ENCODE measurements at places on chromosomes 13 and 19.

- no peak for DNase-seq
Observed at GRCh38 chr13:31352467-31352866, 152.7 kb downstream of the B3GLCT start.

DNA sequence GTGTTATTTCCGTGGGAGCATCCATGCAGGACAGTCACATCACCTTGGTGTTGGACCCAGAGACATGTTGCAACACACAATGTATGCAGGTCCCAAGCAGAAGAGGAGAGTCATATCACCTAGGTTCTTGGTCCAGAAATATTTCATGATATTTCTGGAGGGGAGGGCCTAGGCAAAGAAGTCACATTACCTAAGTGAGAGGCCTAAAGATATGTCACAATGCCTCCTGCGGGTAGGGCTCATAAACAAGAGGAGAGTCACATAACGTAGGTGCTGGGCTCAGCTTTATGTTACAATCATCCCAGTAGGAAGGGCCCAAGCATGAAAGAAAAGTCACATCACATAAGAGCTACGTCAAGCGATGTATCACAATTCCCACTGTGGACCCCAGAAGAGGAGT lies 10.8 kb upstream of the ZNF724 start:
- DNase-seq, result no peak

DNA sequence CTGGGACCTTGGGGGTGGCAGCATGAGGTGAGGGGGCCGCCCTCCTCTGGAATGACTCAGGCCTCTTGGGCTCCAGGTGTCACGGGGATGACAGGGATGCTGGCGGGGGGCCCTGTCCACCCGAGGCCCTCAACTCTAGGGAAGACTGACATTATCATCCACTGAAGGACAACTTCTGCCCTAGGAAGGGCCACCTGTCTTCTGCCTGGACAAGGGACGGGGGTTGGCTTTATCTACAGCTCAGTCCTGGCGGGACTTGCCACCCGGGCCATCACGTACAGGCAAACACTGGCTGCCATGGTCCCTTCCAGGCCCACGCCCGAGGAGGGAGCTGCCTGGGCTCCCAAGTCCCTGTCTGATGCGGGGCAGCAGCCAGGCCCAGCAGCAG lies 130.7 kb downstream of the STK24 start:
- no peak for DNase-seq

DNA sequence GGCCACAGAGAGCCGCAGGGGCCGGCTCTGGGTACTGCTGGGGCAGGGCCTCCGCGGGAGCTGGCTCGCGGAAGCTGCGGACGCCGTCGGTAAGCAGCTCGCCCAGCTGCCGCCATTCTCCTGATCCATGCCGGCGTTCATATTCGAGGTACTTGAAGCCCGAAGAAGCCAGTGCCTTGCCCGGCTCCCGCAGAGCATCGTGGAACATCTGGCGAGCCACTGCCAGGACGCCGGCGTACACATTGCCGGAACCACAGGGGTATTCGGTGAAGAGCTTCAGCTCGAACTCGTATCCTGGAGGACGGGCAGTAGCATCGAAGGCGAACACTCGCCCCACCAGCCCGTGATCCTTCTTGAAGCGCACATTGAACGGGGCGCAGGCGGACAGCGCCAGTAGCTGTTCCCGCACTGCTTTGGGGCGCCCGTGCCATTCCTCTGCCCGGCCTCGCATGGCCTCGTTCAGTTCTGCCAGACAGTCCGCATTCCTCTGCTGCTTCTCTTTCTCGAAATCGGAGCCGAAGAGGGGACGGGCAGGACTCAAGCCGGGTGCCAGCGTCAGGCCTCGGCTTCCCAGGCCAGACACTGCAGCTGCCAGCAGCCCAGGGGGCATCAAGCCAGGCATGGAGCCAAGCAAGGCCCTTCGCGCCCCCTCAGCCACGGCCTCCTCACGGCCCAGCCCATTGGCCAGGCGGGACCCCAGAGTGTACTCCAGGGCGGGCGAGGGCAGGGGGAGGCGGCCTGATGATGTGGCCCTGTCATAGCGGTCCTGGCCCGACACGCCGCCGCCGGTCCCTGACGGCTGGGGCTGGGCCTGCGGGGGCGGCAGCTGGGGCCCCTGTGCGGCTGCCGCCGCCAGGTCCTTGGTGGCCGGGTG lies 1.0 kb downstream of the IRF2BP1 start:
- no peak for DNase-seq

- no peak for DNase-seq
Observed at GRCh38 chr19:41889896-41890295, 6.9 kb downstream of the ARHGEF1 start.

- DNase-seq, result no peak
Observed at GRCh38 chr13:23988546-23989122, 91.3 kb upstream of the C1QTNF9B start.

DNA sequence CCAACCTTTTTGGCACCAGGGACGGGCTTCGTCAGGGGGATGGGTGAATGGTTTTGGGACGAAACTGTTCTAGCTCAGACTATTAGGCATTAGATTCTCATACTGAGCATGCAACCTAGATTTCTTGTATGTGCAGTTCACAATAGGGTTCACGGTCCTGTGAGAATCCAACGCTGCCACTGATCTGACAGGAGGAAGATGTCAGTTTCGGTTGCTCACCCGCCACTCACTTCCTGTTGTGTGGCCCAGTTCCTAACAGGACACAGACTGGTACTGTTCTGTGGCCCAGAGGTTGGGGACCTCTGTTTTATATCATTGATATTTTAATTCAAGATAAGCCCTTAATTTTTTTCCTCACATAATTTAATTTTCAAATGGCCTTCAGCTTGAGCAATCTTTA lies 26.7 kb upstream of the TDRD3 start:
- DNase-seq, result no peak

- DNase-seq, result no peak
Observed at GRCh38 chr19:8366961-8367326, 3.0 kb downstream of the ANGPTL4 start.

DNA sequence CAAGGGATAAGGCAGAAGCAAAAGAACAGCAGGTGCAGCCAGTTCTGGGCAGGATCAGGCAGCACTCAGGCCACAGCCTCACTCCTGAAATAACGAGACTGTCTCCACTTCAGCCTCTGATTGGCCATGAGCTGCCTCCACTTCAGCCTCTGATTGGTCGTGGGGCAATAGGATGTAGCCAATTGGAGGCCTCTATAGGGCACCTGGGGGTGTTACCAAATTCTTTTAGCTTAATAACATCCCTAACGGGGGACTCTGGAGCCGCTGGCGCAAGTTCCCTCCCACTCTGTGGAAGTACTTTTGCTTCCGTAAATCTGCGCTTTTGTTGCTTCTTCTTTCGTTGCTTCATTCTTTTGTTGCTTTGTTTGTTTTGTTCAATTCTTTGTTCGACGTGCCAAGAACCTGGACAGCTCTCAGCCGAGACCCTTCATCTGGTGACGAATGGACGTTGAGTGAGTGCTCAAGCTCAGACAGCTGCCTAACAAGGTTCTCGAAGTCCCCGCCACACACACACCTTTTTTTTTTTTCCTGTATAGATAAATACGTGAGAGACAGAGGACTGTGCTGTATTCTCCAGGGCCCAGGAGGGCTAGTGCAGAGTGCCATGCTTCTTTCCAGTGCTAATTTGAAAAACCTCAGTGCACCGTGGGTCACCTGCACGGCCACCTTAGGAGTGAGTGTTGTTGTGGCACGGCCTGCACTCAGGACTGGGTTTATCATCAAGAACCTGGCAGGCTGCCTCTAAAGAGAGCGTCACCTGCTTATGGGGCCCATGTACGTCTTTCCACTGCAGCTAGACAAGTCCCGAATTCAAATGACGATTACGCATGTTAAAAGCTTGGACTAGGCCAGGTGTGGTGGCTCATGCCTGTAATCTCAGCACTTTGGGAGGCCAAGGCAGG lies 32.0 kb upstream of the TUBGCP3 start:
- peak; percentile 56 for DNase-seq

DNA sequence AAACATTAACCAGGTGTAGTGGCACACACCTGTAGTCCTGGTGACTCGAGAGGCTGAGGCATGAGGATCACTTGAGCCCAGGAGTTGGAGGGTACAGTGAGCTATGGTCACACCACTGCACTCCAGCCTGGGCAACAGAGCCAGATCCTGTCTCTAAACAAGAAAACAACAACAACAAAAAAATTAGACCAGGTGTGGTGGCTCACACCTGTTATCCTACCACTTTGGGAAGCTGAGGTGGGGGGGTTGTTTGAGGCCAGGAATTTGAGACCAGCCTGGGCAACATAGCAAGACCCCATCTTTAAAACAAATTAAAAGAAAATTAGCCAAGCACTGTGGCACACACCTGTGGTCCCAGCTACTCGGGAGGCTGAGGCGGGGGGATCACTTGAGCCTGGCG lies 20.8 kb upstream of the PTPRS start:
- DNase-seq, result no peak

DNA sequence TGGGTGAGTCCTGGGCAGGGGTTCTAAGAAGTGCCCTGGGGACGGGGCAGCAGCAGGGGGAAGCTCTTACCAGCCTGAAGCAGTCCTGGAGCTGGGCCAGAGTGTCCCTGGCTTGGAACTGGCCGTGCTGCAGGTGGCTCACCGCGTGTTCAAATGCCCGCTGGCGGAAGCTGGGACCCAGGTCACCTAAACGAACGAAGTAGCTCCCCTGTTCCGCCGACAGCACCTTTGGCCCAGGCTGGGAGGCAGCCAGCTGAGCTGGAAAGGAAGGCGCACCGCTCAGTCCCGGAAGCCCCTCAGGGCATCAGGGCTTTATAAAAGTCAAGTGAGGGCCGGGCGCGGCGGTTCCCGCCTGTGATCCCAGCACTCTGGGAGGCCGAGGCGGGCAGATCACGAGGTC lies 9.6 kb downstream of the PLIN4 start:
- DNase-seq, result no peak

- DNase-seq, result no peak
Observed at GRCh38 chr19:50486823-50487515, 10.3 kb upstream of the GARIN5A start.

- no peak for DNase-seq
Observed at GRCh38 chr13:102873653-102874052, 27.8 kb downstream of the ERCC5 start.

GRCh38 chr13:20570517-20570916 lies 3.6 kb downstream of the IFT88 start:
- DNase-seq, result no peak

DNA sequence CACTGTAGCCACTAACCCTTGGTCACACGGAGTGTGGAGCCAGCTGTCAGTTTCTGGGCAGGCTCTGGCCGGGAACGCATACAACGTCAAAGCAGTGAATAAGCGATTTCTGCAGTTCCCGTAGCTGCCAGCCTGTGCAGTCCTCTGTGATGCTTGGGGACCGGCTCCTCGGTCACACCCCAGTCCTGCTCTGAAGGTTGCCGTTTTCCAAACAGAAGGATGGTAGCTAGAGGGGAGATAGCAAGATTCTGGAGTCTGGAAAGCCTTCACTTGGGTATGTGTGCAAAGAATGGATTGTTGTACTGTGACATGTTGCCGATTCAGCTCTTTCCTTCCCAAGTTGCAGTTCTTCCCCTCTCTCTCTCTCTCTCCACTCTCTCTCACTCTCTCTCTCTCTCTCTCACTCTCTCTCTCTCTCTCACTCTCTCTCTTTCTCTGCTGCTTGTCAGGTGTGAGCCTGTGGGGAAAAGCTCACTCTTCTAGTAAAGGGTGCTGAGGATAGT lies 38.7 kb upstream of the C1QTNF9 start:
- no peak for DNase-seq

DNA sequence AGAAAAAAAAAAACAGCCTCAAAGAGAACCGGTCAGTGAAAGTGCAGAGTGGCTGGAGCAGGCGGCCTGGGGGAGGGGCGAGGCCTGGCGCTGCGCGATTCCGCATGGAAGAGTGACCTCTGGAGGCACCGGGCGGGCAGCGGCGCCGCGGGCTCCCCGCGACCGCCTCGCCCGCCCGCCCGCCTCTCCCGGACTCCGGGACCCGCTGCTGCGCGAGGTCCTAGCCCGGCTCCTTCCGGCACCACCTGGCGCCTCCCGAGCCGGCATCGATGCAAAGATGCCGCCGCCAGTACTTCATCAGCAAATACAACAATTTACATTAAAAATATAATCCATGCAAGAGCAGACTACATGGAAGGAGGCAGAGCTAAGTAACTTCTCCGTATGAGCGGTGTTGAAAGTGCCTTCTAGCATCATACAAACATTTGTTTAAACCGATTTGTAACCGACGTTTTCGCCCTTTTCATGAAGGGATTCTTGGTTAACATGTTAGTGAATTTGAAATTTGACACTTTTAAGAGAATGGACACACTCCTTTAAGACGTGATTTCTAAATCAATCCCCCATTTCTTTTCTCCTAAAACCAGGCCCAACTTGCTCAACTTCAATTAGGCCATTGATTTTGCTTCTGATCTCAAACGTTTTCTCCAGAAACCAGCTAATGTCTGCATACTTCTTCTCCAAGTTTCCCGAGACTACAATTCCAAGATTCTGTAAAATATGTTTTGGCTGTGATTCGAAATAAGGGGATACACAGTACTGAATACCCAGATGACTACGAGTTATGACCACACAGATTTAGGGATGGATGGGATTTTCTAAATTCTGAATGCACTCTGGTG lies 2.1 kb downstream of the EFNB2 start:
- DNase-seq, result peak; percentile 77

GRCh38 chr13:33606692-33607091 lies 211.3 kb upstream of the RFC3 start:
- no peak for DNase-seq

GRCh38 chr13:99057310-99057975 lies 79.6 kb upstream of the DOCK9 start:
- DNase-seq, result no peak

DNA sequence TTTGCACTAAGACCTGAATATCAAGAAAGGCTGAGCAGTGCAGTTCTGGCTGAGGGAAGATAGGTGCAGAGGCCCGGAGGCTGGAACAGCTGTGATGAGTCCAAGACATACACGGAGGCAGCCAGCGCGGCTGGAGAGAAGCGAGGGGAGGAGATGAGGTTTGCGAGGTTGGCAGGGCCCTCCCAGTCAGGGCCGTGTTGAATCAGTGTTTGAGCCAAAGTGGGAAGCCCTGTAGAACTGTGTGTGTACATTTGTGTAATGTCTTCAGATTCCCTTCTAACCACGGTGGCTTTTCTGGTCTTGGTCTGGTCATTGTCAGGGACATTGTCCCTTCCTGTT lies 34.9 kb downstream of the PAK4 start:
- DNase-seq, result no peak

- DNase-seq, result no peak
Observed at GRCh38 chr13:47846886-47847285, 154.2 kb downstream of the SUCLA2 start.

GRCh38 chr13:97005625-97006262 lies 11.5 kb upstream of the OXGR1 start:
- no peak for DNase-seq

GRCh38 chr19:12792051-12792852 lies 966 bp downstream of the JUNB start:
- peak; percentile 57 for DNase-seq

DNA sequence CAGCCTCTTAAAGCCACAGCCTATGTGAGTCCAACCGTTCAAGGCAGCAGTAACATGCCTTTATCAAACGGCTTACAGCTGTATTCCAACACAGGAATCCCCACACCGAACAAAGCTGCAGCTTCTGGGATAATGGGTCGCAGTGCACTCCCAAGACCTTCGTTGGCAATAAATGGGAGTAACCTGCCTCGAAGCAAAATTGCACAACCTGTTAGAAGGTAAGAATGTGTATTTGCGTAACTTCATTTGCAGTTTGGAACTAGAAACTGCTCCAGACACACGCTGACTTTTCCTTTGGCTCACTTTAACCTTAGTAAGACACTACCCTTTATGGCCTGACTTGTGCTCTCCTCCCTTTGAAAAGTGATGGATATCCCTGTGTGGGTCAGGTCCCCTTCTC lies 63.4 kb downstream of the SLAIN1 start:
- DNase-seq, result no peak

- DNase-seq, result no peak
Observed at GRCh38 chr13:53694814-53695532, 666.4 kb downstream of the OLFM4 start.

- no peak for DNase-seq
Observed at GRCh38 chr13:111317571-111318345, 2.7 kb upstream of the TEX29 start.
